NCI-H187 (cell line): ENCODE measurements at places on chromosomes 12 and 14.

DNA sequence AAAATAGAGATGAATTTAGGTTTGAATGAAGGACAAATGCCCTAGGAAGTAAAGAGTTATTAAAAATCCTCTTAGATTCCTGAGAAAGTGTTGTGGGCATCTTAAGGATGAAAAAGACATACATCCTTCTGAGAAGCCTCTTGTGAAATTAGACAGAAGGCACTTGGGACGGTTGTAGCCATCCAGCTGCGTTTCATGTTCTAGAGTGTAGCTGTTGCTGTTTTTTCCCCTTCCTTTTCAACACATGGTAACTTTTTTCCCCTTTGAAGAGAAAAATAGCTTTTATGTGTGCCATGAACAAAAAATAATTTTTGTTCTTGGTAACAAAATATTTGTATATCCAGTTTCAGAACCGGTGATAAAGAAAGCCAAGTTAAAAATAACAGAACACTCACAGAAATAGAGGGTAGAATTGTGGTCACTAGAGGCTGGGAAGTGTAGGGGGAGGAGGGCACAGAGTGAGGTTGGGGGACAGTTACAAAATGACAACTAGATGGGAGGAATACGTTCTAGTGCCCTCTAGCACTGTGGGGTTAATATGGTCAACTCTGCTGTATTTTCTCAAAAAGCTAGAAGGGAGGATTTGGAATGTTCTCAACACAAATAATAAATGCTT is 58.4 kb downstream of the PTHLH start:
- no peak for DNase-seq

- DNase-seq = no peak
These were observed 59.2 kb downstream of the HECTD4 start for GRCh38 chr12:112322882-112323547.

- DNase-seq = no peak
These were observed 33.6 kb upstream of the COX6A1 start for GRCh38 chr12:120404271-120404670.

DNA sequence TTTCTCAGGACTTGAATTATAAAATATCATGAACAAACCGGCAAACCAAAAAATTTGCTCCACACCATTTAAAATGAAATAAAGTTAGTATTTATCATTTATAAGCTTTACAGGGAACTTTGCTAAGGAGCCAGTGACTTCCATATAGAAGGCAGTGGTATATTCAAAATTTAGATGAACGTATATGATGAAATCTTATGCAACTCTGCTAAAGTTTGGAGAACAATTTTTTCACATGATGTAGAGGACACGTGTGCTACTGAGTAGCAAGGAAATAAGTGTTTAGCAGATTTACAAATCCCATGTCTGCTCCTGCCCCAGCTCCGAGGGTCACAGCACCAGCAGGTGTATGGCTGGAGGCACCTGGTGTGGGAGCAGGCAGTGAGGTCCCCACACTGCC is 70.8 kb upstream of the IFNG-AS1 start:
- DNase-seq = no peak

- no peak for DNase-seq
These were observed 11.8 kb downstream of the RPS6KA5 start for GRCh38 chr14:91048676-91049075.

DNA sequence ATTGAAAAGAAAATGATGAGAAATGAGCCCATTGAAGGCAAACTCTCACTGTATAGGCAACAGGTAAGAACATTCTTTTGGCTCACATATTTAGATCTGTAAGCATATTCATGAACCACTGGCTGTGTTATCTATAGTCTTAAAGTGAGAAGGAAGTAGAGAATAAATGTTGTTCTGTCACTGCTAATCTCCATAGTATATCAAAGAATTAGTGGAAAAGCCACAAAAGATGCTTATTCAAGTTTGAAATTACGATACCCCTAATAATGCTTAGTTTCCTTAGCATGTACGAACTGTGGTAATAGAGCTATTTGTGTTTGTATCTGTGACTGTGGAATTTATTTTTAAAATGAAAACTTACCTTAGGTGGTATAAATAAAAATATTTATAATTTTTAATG is 22.8 kb downstream of the IFT81 start:
- no peak for DNase-seq

- no peak for DNase-seq
These were observed 416.9 kb downstream of the SLC6A15 start for GRCh38 chr12:84495711-84496110.

GRCh38 chr14:30305346-30305745 is 253.6 kb upstream of the G2E3 start:
- no peak for DNase-seq

- no peak for DNase-seq
These were observed 105.1 kb downstream of the RMST start for GRCh38 chr12:97567619-97568110.

DNA sequence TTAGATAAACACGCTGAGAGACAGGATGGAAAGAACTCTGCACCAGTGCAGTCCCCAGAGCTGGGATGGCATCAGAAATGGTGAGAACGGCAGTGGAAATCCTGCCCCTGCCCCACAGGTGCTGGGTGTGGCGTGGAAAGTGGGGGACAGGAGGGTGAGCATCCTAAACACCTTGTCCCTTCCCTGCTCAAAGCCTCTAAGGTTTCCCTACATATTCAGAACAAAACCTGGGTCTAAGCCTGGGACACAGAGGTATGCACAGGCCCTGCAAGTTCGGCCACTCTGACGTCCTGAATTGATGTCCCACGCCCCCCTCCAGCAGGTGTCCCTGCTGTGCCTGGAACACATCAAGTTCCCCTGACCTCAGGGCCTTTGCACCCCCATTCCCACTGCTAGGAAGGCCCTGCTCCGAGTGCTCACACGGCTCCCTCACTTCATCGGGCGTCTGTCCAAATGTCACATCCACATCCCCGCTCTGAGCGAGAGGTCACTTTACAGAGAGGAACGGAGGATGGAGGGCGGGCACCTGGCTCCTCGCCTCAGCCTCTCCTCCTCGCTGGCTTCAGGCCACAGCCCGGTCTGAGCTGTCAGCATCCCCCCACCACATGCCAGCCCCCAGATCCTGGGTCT is 38.5 kb upstream of the SFSWAP start:
- DNase-seq = no peak

DNA sequence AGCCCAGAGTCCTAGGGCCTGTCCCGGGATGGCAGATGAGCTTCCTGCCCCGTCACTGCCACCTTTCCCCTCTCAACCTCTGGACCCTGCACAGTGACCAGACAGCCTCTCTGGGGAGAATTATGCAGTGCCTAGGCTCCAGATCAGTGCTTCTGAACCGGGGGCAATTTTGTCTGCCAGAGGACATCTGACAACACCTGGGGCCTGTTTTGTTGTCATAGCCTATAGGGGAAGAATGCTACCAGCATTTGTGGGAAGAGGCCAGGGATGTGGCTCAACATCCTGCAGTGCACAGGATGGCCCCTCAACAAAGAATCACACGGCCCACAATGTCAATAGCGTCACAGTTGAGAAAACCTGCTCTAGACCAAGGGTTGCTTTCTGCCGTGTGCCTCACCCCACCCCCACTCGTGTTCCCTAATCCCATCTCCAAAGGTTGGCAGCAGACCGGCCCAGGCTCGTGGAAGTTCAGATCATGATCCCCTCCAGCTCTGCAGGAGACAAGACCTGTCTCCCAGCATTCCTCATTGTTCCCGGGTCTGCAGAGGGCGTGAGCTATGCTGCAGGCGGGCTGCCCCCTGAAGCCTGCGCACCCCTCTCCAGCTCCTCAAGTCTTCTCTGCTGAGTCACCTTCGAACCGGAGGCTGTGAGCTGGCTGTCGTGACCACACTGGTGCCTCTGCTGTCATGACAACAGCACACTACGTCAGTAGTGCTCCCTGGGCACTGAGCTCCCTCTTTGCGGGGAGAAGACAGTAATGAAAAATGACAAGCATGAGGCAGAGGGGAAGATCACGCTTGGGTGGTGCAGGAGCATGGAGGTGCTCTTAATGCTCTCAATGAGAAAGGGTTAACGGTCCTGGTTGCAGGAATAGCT is 2.0 kb upstream of the GAPDH start:
- DNase-seq = no peak

GRCh38 chr12:129629901-129630300 is 273.9 kb downstream of the TMEM132D start:
- DNase-seq = no peak

DNA sequence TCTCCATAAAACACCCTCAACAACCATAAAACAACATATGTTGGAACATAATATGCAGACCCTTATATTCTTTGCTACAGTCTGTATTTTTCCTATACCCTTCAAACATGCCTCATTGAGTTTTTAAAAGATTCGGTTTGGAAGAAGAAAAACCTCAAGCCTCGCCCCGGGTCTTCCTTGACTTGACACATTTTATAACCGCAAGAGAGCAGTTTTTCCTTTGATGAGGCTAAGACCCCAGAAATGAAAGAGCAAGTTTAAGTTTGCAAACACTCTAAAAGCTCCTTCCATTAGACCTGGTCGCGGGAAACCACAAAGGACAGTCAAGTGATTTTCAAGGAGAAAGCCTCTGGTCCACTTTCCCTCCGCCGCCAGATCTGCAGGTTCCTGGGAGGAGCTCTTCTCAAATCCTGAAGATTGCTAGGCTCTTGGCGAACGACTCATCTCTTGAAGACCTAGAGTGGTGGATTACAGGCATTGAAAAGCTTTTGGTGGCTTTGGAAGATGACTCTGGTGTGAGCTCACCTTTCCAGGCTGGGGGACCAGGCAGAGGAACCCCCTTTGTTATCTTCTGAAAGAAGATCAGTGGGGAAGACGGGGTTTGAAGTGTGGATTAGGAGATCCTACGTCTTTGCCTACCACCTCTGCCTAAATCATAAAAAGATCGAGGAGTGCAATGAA is at the start of gene ASCL4:
Gene ASCL4 (plus strand): TSS at position 356 of the 681 bp plus-strand sequence. CDS start 515 bp downstream, outside the sequence.
- no peak for DNase-seq

- DNase-seq = no peak
These were observed 19.3 kb downstream of the OS9 start for GRCh38 chr12:57713209-57713608.

GRCh38 chr12:47065546-47065945 is 13.9 kb upstream of the PCED1B start:
- DNase-seq = no peak

GRCh38 chr12:121874071-121874470 is 14.5 kb upstream of the PSMD9 start:
- DNase-seq = no peak

GRCh38 chr12:123223241-123223668 is 9.7 kb downstream of the MPHOSPH9 start:
- DNase-seq = no peak

- DNase-seq = no peak
These were observed 35.9 kb downstream of the SLC4A8 start for GRCh38 chr12:51460519-51460918.

GRCh38 chr14:93046705-93047050 is 69.0 kb downstream of the ITPK1 start:
- no peak for DNase-seq

DNA sequence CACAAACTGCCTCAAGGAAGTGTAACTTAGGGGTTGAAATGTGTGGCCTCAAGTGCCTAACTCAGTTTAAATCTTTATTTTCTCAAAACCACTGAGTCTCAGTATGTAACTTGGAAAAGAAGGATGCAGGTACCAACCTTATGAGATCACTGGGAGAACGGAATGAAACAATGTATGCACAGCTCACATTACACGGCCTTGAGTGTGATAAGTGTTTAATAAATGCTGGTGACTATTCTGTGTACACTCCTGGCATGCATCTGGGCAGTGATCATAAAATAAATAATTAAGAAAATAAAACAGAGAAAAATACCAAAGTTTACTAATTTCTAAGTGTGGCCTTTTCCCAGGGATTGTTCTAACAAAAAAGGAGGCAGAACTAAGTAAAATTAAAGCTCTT is 974.5 kb upstream of the FLRT2 start:
- DNase-seq = no peak
